Activated CD4-positive, alpha-beta T cell treated with anti-CD3 and anti-CD28 coated beads, Interleukin-2, amount 50 U/mL, for 1 hour (primary cell): ENCODE measurements at places on chromosomes 16 and 17.

GRCh38 chr16:31253642-31254045 is 6.1 kb upstream of the ITGAM start:
- no peak for DNase-seq

DNA sequence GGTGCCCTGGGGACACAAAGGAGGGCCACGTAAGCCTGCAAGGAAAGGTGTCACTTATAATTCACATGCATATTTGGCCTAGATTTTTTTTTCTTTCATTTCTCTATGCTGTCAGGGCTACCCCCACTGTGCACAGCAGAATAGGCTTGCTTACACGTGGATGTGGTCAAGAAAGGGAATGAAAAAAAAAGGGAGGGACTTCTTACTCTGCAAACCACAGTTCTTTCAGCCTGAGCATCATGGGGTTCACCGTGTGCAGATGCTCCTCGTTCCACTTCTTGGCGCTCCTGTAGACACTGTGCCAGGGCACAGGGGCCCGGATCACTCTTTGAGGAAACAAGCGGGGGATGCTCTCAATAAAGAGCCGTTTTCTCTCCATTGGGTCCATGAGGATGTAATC is 16.6 kb downstream of the DNAH3 start:
- DNase-seq = no peak

DNA sequence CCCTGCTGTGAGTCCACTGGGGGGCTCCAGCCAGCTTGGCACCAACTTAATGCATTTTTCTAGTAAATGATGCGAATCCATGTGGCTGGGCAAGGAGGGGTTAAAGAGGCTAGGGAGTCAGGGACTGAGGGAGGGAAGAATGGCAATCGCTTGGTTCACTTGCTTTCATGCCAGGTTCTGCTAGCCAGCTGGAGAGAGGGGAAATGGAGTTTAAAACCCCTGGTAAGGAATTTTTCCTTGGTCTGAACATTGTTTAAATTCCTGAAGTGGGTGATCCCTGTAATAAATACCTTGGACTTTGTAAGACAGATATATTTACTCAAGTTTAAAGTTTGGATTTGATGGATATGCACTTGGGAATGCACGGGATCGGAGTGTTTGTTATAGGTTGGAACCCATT is 22.8 kb downstream of the ANKFN1 start:
- no peak for DNase-seq

DNA sequence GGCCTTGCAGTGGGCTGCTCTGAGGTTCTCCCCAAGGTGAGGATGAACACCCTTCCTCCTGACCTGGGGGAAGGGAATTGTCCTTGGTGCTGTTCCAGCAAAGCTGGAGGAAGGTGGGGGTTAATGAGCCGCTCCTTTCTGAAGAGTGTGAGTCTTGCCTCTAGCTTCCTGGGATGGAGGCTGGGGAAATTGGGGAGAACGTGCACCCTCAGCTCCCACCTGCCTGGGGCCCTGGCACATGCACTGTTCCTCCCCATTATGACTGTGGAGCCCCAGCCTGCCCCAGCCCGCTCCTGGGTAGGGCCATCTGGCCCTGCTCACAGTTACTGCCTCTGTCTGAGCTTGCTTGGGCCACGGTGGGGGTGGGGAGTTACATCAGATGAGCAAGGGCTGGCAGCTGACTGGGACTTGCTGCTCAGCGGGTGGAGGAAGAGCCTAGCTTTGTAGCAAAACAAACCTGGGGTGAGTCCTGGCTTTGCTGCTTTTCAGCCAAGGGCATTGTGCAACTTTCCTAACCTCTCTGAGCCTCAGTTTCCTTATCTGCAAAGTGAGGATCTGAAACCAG is 11.1 kb downstream of the TNS4 start:
- no peak for DNase-seq

DNA sequence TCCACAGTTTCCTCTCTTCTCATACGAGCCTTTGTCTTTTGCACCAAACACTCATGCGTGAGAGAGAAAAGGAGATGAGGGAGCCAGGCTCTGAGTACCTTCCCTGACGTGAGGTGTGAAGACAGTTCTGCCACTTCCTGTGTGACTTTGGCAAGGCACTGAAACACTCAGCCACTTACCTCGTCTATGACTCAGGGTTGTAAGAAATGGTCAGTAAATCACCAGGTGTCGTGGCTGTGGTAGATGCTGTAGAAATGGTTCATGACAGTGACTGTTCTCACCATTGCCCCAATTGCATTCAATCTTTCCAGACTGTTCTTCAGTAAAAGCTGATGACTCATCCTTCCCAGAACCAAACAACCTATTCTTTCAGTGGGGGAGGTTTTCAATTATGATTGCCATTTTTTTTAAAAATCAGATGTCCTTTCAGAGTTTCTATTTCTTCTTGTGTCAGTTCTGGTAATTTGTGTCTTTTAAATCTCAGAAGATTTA is 49.2 kb upstream of the CBFA2T3 start:
- no peak for DNase-seq

GRCh38 chr17:69749911-69750310 is 325.1 kb upstream of the KCNJ16 start:
- DNase-seq = no peak

- no peak for DNase-seq
These were observed 612.1 kb downstream of the MAF start for GRCh38 chr16:78988361-78988969.

DNA sequence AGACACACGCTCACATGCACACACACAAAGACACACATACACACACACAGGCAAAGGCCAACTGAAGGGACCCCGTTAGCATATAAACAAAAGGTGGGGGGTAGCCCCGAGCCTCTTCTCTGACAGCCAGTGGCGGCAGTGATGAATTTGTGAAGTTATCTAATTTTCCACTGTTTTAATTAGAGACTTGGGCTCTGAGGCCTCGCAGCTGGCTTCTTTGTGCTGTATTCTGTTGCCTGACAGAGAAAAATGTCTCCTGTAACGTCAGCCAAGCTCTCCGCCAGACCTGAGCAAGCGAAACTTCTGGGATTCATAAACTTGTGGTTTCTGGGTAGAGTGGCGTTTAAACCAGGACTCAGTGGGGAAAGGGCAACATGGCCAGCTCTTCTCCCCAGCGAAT is 113.9 kb upstream of the FOXF1 start:
- no peak for DNase-seq

DNA sequence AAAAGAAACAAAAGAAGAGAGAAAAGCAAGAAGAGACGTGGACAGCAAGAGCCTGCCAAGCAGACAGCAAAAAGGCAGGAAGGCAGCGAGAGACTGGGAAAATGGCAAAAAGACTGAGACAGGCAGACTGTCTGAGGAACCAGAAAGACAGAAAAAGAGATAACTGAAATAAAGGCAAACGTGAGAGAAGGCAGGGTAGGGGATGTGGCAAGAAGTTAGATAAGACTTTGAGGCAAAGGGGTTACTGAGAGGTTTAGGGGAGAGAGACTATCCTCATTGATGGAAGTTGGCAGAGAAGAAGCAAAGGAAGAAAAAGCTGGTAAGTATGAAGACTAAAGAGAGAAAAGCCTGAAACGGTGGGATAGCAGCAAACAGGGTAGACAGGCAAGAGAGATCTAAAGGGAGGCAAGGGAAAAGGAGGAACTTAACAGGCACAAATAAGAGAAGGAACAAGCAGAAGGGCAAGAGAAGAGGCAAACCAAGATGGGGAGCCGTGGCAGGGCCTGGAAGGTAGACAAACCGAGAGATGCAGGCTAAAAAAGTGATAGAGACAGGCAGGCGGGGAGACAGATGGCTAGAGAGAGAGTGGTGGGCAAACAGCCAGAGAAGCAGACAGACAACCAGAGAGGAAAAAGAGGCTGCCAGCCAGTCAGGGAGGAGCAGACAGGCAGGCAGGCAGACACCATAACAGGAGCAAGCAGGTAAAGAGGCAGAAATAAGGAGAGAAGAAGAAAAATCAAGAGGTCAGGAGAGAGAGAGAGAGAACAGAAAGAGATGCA is 7.1 kb upstream of the CHD3 start:
- DNase-seq = no peak

GRCh38 chr16:324451-325334 is 27.8 kb downstream of the AXIN1 start:
- peak; percentile 74 for DNase-seq

- no peak for DNase-seq
These were observed 63.9 kb downstream of the NXN start for GRCh38 chr17:915538-916201.

DNA sequence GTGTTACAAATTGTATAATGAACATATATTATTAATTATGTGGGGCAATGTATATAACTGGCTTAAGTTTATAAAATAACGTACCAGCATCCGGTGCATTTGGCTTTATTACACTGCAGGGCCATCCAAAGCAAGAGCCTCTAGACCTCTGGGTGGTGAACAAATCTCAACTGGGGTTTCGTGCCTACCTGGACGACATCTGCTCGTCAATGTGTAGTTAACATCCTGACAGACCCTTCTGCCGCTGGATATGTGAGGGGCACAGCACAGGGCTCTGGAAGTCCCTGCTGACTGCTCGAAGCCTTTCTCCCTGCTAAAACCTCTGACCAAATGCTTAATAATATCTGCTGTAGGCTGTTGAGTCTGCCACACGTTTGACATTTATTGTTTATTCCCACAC is 2.3 kb downstream of the TMEM186 start:
- no peak for DNase-seq
